Right ventricle myocardium inferior (tissue), 1 donor: ENCODE measurements at places on chromosomes 6 and 20. TPM values are rescaled to one million over a fixed set of nuclear protein-coding genes. Genes with fewer than 3 reads are reported as not detected.

GRCh38 chr6:105270511-105270910 is 90.7 kb upstream of the POPDC3 start:
- DNase-seq, result no peak

GRCh38 chr6:157364705-157365104 is 16.3 kb upstream of the ZDHHC14 start:
- no peak for DNase-seq

DNA sequence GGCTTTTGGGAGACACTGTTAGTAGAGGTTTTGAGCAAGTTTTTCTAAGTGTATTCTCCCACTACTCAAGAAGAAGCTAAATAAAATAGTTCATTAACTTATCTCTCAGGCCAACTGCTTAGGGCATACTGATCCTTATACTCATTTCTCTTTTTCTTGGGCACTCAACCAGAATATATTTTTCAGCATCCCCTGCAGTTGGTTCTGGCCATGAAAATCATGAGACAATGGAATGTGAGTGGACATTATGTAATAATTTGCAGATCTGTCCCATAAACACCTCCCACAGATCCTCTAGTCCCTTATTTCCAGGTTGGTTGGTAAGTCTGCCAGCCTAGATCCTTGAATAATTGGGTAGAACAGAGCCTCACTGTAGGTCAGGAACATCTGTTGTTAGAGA is 136.7 kb downstream of the AIG1 start:
- DNase-seq, result no peak

GRCh38 chr6:151160929-151161757 is 78.6 kb upstream of the AKAP12 start:
- no peak for DNase-seq

- no peak for DNase-seq
Measured at GRCh38 chr6:1380625-1381427, 8.6 kb upstream of the FOXF2 start.

- no peak for DNase-seq
Measured at GRCh38 chr6:126530775-126531174, 190.9 kb downstream of the CENPW start.

GRCh38 chr6:128515550-128516513 is 4.6 kb downstream of the PTPRK start:
- no peak for DNase-seq

GRCh38 chr20:62906647-62907375 is 19.5 kb downstream of the DIDO1 start:
- no peak for DNase-seq

- no peak for DNase-seq
Measured at GRCh38 chr6:151290877-151291721, 51.3 kb downstream of the AKAP12 start.

- no peak for DNase-seq
Measured at GRCh38 chr6:141551318-141551717, 581.4 kb upstream of the GJE1 start.

- no peak for DNase-seq
Measured at GRCh38 chr6:45727819-45728449, 287.7 kb downstream of the CLIC5 start.

- DNase-seq, result no peak
Measured at GRCh38 chr6:139262519-139263300, 29.1 kb downstream of the TXLNB start.

- DNase-seq, result no peak
Measured at GRCh38 chr6:52568320-52568719, 8.5 kb downstream of the TRAM2 start.

DNA sequence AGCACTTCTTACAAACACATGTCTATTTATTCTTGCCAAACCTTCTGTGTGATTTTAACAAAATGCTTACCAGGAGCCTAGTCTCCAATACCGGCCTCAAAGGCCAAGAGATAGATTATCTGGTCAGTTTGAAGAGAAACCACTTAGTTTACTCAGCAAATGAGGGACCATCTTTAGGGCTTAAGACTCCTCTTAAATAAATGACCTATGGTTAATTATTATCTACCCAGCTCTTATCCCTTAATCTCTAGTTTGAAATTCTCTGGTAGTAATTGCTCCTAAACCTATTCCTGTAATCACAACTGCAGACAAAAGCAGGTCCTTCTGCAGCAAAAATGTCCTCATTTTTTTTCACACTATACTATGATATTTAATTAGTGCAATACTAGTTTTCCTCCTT is 301.8 kb downstream of the KIF16B start:
- DNase-seq, result no peak

GRCh38 chr6:7112741-7113313 is 5.1 kb downstream of the RREB1 start:
- DNase-seq, result peak; percentile 72

DNA sequence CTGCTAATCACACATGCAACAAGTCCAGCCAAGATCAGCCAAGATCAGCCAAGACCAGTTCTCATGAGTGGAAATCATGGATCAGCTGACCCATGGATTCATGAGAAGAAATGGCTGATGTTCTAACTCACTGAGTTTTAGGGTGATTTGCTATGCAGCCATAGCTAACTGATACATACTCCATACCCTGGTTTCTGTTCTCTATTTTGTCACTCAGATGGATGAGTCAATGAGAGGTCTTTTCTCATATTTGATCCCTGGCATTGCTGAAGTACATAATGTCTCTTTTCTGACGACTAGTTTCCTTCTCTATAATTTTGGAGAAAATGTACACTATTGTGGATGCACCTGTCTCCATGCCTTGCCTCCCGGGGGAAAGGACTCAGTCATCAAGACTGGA is 118.4 kb upstream of the LY86 start:
- no peak for DNase-seq

DNA sequence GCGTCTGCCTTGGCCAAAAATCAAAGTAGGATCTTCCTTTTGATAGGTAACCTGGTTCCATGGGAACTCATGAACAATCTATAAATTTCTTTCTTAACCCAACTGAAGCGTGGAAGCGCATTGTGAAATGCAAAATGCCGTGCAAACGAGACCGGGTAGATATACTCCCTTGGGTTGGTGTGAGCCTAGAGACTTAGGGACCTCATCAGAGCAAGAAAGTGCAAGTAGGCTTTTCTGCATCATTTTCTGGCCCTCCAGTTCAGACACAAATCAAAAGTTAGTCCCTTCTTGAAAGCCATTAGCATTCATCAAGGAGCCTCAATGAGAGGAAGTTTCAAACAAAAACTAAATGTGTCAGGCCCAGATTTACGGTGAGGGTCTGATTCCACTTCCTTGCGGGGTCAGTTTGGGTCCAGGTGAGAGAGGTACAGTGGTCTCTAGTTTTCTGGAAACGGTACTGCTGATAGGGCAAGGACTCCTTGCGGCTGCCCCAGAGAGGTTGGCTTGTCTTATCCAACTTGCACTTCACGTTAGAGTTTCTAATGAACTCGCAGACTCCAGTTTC is 5.3 kb upstream of the ZNF184 start:
- DNase-seq, result no peak

DNA sequence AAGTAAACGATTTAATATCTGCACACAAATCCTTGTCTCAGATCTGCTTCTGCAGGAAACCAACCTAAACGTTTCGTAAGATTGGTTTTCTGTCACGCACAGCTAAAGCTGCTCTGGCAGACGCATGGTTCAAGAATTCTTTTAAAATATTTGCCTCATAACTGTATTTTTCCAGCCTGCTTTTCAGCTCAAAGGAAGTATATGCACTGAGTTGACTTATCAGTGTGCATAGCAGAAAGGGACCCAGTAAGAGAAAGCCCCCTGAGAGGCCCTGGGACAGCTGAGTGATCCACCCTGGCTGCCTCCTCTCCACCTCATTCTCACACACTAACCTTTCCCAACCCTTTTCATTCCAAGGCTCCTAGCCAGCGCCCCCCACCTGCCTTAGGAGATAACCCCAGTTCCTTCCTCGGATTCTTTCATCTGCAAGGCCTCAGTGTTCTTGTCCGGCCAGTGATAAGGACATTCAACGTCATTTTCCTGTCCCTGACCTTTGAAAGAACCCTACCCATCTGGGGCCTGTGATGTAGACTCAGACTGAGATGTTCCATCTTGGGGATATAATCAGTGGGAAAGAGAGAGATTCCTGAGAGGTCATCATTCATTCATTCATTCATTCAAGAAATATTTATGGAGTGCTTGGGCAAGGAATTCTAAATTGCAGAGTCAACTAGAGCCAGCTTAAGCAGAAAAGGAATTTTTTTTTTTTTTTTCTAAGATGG is 22.4 kb upstream of the SLC9A8 start:
- no peak for DNase-seq

- DNase-seq, result no peak
Measured at GRCh38 chr20:36688630-36689029, 42.6 kb upstream of the SLA2 start.

DNA sequence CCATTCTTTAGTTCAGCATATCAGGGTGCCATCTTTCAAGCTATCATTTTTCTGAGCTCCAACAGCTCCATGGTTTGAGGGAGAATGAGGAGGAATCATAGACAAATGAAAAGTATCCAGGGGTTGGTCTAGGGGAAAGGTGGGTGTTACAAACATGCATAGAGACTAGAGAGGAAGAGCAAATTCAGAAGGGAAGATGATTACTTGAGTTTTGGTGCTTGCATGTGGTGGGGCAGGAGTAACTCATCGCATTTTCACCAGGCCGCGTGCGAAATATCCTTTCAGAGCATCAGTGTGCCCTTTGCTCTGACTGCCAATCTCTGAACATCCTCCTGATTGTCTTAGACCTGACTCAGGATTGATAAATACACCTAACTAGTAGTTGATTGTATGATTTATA is 7.7 kb upstream of the BICRAL start:
- no peak for DNase-seq

GRCh38 chr6:32809171-32809570 is 7.6 kb downstream of the HLA-DOB start:
- no peak for DNase-seq

DNA sequence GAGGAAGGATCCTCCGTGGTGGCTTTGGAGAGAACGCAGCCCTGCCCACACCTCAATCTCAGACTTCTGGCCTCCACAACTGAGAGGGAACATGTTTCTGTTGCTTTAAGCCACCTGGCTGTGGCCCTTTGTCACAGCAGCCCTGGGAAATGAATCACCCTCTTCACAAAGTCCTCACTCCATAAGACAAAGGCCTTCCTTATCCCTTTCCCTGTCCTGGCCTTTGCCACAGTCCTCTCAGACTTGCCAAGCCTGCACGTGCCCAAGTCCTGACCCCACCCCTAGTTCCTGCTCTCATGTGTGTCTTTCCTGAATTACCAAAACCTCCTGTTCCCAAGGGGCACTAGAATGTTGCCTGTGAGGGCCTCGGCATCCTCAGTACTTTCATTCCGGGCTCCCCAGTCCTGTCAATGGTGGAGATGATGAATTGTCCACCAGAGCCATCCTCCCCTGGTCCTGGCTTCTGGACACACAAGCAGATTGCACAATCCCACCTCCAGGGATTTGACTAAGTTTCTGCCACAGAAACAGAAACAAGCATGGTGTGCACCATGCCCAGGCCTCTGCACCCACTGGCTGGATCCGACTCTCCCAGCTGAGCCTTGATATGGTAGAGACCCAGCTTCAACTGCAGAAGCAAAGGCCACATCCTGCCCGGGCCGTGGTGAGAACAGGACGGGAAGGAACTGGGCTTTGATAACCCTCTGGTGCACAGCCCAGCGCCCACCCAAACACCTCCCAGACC is 232.6 kb upstream of the PDE10A start:
- DNase-seq, result no peak

DNA sequence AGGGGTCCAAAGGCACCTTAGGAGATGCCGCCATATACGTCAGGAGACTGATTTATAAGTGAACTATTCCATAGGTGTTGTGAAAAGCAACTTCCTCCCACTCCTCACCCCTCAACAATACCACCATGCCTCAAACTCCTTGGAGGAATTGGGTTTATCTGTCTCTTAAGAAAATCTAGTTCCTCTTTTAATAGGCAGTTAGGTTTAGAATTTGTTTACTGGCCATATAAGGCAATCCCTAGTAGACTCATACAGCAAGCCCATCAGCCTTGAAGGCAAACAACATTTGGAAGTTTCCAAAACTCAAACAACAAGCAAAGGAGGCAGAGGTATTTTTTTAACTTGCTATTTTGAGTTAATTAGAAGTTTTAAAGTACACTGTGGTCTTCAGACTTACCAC is 66.1 kb downstream of the PRND start:
- DNase-seq, result no peak

GRCh38 chr6:157488716-157489118 is 107.7 kb downstream of the ZDHHC14 start:
- no peak for DNase-seq

The PKHD1 gene
- not detected for total RNA-seq

The SPTLC3 gene
- 6.9 TPM for total RNA-seq

The TNFRSF6B gene
- total RNA-seq, result 1.0 TPM

The CPXM1 gene
- 2.3 TPM for total RNA-seq

The LAMA4 gene
- total RNA-seq, result 83.0 TPM

The FIG4 gene
- 8.4 TPM for total RNA-seq

The SOX18 gene
- 38.4 TPM for total RNA-seq

The FNDC1 gene
- 1.5 TPM for total RNA-seq

The SRMS gene
- not detected for total RNA-seq

The HLA-DMA gene
- total RNA-seq, result 19.7 TPM
